NCI-H1048 (cell line): ENCODE measurements at places on chromosomes 16 and 17.

GRCh38 chr17:9894231-9894630 is 10.8 kb downstream of the RCVRN start:
- DNase-seq: no peak

DNA sequence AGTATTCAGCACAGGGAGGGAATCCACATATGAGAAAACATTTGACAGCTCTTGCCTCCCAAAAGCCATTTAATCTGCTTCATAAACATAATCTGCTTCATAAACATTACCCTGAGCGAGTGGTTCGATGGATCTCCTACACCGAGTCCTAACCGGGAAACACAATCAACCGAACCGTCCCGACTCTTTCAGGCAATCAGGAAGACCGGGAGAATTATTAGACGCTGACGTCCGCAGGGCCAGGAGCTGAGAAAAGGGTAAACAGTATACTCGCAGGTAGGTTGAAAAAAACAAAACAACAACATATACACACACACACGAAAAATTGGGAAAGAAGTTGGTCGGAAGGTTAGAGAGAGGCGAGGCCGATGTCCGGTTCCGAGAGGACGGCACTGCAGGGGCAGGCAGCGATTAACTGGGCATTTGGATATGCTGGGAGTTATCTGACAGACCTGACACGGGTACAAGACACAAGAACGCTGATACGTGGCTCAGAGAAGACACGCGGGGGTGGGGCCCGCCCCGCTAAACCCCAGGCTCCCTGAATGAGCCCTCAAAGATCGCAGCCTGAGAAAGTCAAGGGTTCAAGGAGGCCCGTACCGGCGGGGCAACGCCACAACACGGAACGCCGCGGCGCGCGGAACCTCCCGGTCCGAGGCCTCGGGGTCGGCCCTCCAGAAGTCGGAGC is 585 bp downstream of the AP1G1 start:
- DNase-seq: no peak

- DNase-seq: no peak
These were observed 31.6 kb downstream of the VWA3A start for GRCh38 chr16:22123759-22124490.

GRCh38 chr16:30996985-30997724 is 12.1 kb downstream of the HSD3B7 start:
- no peak for DNase-seq

- no peak for DNase-seq
These were observed 5.9 kb upstream of the METTL16 start for GRCh38 chr17:2517539-2517938.

DNA sequence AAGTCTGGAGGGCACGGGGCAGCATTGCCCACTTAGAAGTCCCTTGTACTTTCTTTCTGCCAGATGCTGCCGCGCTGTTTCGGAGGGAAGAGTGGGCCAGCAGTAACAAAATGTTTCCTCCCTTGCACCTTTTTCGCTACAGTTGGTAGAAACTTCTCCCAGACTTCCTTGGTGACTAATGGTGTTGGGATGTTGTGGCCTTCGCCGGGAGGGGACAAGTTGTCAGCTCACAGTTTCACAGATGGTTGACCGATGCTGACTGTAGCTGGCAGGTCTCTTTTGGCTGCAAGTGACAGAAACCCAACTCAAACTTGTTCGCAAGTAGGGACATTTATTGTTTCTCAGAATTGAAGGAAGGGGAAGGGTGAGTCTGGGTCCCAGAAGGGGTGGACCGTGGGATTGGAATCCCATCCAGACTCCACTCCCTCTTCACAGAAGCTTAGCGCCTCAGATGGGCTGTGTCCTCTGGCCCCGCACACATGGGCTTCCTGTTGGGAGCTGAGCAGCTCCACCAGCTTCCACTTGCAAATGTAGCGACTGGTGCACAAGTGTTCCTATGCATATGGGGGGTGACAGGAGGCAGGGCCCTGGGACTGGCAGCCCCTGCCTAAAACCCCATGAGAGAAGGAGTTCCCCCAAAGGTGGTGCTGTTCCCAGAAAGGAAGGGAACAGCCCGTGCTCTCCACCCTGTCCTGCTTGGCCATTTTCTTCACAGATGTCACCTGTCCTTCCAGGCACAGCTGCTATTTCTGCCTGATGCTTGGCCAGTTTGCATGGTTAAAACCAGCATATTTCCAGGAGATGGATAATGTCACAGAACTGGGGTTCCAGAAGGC is 30.9 kb upstream of the RPRML start:
- DNase-seq: no peak

GRCh38 chr16:25011891-25012514 is 3.2 kb downstream of the ARHGAP17 start:
- no peak for DNase-seq

DNA sequence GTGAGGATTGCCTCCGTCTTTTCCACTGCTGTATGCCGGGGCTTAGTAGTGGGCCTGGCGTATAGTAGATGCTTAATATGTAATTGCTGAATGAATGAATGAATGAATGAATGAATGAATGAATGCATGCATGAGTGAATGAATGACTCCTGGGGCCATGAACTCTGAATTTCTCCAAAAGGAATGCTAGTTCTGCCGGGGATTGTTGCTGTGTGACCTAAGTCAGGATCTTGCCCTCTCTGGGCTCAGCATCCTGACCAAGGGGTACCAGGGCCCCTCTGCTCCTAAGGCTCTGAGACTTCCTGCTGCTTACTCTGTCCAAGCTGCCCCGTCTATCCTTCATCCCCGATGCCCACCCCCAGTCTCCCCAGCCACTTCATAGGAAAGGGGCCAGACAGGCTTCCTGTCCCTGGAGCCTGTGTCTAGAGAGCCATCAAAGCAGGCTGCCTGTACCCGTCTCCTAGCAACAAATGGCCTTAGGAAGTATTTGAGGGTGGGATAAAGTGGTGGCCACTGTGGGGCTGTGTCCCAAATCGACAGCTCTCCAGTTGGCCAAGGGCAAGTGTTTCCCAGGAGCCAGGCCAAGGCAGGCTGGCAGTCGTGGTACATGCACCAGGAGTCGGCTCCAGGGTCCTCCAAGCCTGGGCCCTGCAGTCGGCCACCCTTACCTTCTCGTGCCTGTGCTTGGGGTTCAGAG is 11.6 kb upstream of the MPRIP start:
- no peak for DNase-seq

DNA sequence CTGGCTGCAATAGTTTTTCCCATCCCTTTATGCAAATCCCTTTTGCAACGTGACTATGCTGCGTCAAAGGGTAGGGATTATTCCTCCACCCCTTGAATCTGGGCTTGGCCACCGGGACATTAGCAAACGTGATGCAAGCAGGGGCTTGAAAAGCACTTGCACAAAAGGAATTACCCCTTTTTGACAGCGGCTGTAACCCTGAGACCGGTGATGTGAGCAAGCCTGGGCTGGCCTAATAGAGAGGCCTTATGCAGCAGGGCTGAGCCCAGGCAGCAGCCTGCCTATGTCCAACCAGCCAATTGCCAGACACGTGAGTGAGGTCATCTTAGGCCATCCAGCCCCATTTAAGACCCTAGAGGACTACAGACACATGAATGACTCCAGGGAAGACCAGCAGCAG is 30.4 kb upstream of the PAFAH1B1 start:
- DNase-seq: no peak

GRCh38 chr17:61312406-61313295 is 87.0 kb upstream of the TBX2 start:
- DNase-seq: no peak

- DNase-seq: no peak
These were observed 4.0 kb upstream of the SCRN2 start for GRCh38 chr17:47844814-47845715.
